ENCODE measurements at places on chromosomes 7 and 10.

DNA sequence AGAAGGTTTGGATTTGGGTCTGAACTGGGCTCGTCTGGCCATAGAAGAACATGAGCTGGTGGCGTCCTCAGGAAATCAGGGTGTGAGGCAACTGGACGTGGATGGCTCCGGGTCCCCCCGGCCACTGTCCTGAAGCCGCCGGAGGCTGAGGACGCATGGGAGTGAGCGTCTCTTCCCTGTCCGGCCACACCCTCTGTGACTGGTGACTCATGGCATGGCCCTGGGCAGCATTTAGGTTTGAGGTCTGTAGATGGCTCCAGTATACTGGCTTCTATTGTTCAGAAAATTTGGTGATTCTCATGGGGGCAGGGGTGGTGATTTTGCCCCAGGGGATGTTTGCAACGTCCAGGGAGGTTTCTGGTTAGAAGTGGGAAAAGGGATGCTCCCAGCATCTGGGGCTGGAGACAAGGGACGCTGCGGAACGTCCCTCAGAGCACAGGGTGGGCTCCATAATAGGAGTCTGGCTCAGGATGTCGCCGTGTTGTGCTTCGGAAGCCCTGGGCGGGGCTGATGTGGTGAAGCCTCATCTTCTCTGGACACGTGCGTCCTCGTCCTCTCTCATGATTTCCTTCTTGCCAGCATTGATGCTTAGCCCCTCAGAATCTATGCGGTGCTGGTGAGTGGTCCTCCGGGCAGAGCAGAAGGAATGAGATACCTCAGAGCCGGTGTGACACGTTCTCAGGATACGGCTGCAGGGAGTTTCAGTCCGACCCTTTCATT is 49.9 kb downstream of the PITRM1 start:
- no peak for DNase-seq

- DNase-seq: no peak
These were observed 1.7 kb downstream of the ELFN1 start for GRCh38 chr7:1671594-1672451.

DNA sequence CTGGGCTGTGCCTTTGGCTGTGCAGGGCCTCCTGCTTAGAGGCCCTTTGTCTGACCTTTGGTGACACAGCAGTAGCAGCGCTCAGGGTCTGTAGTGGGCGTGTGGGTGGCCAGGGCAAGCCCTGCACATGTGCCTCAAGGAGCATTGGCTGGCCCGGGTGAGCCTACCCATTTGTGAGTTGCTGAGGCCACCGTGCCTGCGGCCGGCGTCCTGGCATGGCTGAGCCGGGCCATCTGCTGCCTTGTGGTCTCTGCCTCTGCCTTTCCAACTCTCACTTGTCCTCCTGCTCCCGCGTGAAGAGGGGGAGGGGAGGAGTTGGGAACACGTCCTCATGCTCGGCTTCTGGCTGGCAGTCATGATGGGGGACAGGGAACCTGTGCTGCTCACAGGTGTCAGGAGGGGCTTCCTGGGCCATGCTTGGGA is 9.2 kb upstream of the ORAI2 start:
- DNase-seq: no peak

GRCh38 chr10:28624351-28624750 is 53.0 kb upstream of the BAMBI start:
- no peak for DNase-seq

GRCh38 chr7:158094046-158094445 is 493.6 kb downstream of the PTPRN2 start:
- no peak for DNase-seq

DNA sequence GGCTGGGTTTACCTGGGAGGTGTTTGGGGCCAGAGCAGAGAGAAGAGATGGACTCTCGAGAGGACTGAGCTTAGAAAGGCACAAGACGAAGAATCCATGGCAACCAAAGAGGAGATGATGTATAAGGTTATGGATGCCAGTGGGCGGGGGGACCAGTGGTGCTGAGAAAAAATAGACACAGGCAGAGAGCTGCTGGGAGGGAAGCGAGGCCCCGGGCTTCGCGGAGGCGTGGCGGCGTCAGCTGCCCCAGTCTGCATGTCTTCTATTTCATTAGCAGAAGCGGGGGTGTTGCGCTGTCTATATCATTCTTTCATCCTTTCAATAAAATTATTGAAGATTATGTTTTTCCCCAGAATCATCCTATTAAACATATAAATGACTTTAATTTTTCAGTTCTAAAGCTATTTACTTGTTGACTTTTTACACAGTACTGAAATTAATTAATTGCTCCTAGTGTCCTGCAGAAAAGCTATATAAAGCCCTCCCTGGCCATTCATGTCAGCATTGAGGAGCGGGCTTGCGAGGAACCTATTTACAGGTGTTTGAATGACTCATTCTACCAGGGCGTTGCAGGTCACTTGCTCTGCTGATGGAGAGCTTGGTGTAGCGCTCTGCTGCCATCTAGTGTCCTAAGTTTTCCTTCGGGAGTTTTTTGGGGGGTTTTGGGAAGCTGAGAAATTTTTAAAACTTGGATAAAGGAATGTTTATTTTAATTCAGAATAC is 42.9 kb upstream of the BHLHA15 start:
- no peak for DNase-seq

GRCh38 chr10:74786126-74786525 is 40.3 kb upstream of the KAT6B start:
- no peak for DNase-seq

GRCh38 chr10:128483216-128483615 is 357.0 kb upstream of the MKI67 start:
- DNase-seq: no peak

DNA sequence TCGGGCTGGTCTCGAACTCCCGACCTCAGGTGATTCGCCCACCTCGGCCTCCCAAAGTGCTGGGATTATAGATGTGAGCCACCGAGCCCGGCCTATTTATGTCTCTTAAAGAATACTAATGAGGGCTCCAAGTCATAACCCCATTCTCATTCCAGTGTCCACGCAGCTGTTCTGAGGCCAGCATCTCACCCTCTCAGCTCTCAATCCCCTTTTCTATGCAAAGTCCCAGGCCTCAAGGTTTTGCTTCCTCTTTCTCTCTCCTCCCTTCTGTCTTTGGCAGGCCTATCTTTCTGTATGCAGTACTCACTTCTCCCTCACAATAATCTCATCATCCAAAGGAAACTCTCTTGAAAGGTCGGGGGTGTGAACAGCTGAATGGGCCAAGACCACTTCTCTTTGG is 28.0 kb upstream of the VSIR start:
- DNase-seq: no peak

- no peak for DNase-seq
These were observed 18.0 kb downstream of the RNLS start for GRCh38 chr10:88565072-88565471.

- no peak for DNase-seq
These were observed 150.8 kb downstream of the NRP1 start for GRCh38 chr10:33183655-33184054.

GRCh38 chr7:31098642-31099360 is 46.7 kb downstream of the ADCYAP1R1 start:
- DNase-seq: no peak

- DNase-seq: no peak
These were observed 449 bp downstream of the NUDT5 start for GRCh38 chr10:12195281-12195602.

DNA sequence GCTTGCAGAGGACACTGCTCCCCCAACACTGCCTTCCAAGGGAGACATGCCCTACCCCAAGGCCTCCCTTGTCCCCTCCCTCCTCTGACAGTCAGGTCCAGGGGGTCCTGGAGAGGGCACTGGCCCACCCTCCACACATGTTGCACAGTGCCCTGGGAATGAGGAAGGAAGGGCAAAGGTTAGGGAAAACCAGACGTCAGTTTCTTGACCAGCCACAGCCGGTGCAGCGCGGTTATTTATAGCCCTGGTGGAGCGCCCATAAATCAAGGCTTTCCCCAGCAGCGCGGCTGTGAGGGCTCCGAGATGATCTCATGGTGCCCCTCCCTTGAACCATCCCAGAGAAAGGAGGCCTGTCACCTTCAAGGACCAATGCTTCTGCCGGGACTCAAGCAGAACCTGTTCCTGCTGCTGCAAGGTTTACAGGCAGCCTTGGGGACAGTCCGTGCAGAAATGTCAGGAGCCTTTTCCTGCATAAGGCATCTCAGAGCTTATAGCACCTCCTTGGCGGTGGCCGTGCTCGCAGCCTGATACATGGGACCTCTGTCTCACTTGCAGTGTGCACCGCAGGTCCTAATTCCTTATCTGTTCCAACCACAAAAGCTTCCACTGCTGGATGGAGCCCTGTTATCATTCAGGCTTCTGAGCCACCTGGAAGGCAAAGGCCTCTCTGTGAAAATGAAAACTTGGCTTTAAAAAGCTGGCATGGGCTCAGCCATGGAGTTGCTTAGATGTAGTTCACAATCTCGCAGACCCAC is 127.3 kb downstream of the LHPP start:
- peak; percentile 70 for DNase-seq

DNA sequence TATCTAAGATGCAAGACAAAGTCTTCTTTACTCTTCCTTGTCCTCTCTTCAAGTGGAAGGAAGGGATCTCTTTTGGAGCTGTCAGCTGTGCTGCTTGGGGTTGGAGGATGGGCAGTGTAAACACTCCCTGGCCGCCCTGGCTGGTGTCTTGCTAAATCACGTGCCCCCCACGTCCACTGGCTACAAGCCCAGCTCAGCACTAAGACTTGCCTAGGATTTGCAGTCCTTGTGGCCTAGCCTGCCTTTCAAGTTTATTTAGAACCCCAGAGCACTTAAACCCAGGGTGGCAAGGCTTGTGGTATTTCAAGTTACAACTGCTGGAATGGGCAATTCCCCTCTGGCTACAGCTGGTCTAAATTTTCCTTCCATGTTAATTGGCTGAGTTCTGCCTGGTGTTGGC is 272.4 kb upstream of the MYO3A start:
- DNase-seq: no peak

DNA sequence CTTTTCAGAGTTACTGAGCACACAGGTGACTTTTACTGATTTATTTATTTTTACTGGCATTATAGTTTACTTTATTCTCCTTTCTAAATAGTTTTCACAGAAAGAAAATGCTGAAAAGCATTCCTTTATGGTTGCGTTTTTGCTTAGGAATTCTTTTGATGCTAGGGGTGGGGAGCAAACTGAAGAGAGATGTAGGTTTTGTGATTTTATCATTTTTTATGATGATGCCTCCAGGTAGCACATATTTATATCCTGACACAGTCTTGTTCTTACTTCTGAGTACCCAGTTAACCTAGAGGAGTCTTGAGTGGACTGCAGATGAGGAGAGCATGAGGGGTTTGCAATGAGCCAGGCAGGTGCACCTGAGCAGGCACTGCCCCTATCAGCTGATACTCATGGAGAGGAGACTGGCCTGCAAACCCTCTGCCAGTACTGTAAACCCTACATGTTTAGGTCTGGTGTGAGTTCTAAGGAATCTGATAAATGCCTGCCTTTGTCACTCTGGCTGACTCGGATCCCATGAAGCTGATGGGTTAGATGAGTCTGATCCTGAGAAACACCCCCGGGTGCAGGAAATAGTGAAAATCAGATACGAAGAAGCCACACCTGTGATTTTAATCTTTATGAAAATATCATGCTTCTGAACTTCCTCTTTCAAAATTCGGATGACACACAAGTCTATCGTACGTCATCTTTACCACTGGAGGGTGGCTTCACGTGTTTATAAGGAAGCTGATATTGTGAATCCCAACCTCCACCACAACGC is 302.9 kb downstream of the WDR37 start:
- no peak for DNase-seq

DNA sequence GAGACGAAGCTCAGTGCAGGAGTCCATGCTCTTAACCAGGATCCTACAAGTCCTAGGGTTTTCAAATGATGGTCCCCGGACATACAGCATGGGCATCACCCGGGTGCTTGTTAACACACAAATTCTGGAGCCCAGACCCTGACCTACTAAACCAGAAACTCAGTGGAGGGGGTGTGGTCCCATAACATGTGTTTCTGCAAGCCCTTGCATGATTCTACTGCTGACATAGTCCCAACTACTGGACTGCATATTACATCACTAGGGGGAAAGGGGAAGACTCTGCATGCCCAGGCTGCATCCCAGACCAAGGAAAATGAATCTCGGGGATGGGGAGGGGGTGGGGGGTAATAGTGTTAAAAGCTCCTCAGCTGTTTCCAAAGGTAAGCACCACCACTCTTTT is 40.3 kb downstream of the GRB10 start:
- DNase-seq: no peak

DNA sequence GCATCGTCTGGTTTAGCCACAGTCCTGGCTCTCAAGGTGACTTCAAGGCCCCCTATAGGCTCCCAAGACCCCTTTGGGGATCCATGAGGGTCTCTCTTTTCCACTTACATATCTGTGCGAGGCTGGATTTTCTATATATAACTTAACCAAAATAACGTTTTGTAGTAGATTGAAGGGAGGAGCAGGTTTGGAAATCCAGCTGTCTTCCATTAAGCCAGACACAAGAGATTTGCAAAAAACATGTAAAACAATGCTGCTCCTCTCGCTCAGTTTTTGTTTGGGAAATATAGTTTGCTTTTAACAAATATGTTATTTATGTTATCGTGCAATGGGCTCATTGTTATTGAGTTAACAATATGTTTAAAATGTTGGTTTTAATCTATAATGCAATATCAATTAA is 811.2 kb downstream of the TYW1 start:
- DNase-seq: no peak

GRCh38 chr7:100568896-100569844 is 4.5 kb downstream of the SAP25 start:
- peak; percentile 75 for DNase-seq

DNA sequence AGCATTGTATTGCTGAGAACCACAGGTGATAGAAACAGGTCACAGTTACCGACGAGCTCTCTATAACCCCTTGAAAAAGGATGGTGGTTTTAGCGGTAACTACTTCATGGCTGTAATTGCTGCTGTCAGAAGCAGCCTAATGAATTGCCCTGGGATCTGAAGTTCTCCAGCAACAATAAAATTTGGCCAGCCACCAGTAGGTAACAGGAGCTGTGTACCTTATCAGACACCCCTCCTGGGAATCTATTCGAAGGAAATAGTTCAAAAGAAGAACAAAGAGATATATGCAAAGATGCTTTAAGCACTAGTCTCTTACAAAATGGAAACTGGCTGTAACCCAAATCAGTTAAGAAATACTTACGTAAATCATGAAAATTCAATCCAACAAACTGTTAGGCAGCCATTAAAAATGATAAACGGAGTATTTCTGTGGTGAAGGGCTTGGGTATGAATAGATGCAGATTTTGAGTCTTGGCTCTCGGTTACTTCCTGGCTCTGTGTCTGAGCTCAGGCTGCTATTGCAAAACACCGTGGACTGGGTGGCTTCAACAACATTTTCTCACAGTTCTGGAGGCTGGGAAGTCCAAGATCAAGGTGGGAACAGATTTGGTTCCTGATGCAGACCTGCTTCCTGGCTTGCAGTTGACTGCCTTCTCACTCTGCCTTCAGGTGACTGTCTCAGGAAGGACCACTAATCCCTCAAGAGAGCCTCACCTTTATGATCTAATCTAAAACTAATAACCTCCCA is 1.6 kb downstream of the MSRB2 start:
- no peak for DNase-seq

DNA sequence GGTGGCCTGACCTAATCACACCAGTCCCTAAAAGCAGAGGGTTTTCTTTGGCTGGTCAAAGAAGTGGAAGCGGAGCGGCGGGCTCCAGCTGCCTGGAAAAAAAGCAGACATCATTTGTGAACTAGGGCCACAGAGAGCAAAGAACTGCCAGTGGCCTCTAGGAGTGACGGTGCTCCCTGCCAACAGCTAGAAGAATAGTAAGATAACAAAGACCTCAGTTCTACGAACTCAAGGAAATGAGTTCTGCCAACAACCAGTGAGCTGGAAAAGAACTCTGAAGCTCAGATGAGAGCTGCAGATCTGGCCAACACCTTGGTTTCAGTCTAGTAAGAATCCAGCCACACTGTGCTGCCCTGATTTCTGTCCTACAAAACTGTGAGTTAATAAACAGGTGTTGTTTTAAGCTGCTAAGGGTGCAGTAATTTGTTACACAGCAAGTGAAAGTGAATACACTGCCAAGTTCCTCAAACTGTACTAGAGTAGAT is 178.0 kb downstream of the SRPK2 start:
- DNase-seq: no peak

All from ovary (tissue), 10 donors.